ENCODE measurements at places on chromosomes 7 and 10. TPM values are rescaled to one million over a fixed set of nuclear protein-coding genes. Genes with fewer than 3 reads are reported as not detected.

DNA sequence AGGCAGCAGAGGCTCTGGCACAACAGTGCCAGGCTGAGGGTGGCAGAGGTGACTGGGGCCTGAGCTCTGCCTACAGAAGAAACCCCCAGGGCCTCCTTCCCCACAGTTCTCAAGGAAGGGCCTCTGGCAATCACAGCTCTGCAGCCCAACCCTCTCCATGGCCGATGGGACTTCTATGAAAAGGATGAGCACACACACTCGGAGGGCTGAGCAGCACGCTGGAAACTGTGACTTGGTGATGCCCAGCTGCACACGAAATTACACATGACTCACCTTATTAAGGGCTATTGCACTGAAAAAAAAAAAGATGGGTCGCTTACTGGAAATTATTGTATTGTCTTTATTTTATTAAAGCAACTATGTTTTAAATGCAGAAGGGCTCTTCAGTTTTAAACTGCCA is 42.9 kb upstream of the LRRC18 start:
- H3K36me3 ChIP-seq: no peaks in the 10 kb centered on the region
- no peak for DNase-seq
- no peaks in the 10 kb centered on the region for H3K27me3 ChIP-seq
- no peak overlapping the region for H3K27ac ChIP-seq
- no peak overlapping the region for H3K4me3 ChIP-seq

- no peak overlapping the region for H3K4me3 ChIP-seq
- DNase-seq: no peak
- H3K4me1 ChIP-seq: no peaks in the 10 kb centered on the region
- H3K27ac ChIP-seq: no peak overlapping the region
- H3K27me3 ChIP-seq: peaks cover 4% of the 10 kb centered on the region
Measured at GRCh38 chr10:67011981-67012380, 86.1 kb downstream of the LRRTM3 start.

DNA sequence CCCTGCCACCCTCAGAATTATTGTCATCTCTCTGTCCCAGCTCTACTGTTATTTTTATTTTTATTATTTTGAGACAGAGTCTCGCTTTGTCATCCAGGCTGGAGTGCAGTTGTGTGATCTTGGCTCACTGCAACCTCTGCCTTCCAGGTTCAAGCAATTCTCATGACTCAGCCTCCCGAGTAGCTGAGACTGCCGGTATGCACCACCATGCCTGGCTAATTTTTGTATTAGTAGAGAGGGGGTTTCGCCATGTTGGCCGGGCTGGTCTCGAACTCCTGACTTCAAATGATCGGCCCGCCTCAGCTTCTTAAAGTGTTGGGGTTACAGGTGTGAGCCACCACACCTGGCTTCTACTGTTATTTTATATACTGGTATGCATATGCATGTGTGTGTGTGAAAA is 11.0 kb downstream of the CALHM2 start:
- H3K36me3 ChIP-seq: no peaks in the 10 kb centered on the region
- DNase-seq: no peak
- no peak overlapping the region for H3K4me3 ChIP-seq
- H3K27me3 ChIP-seq: no peaks in the 10 kb centered on the region
- no peak overlapping the region for H3K27ac ChIP-seq

AKR1D1 gene
- not detected for total RNA-seq

ASIC3 gene
- total RNA-seq: 13.5 TPM

ADAP1 gene
- total RNA-seq: 14.5 TPM

All from naive thymus-derived CD8-positive, alpha-beta T cell (primary cell).